ENCODE measurements at places on chromosomes 7 and 10. TPM values are rescaled to one million over a fixed set of nuclear protein-coding genes. Genes with fewer than 3 reads are reported as not detected.

- no peak for DNase-seq
Observed at GRCh38 chr7:106339513-106340246, 54.9 kb upstream of the NAMPT start.

- no peak for DNase-seq
Observed at GRCh38 chr7:128708824-128709223, 30.3 kb upstream of the CALU start.

Gene DGKI
- 23.3 TPM for total RNA-seq

Gene CLDN15
- 4.1 TPM for total RNA-seq

All from osteoblast (primary cell).